BJ (cell line): ENCODE measurements at places on chromosomes 3 and 15.

DNA sequence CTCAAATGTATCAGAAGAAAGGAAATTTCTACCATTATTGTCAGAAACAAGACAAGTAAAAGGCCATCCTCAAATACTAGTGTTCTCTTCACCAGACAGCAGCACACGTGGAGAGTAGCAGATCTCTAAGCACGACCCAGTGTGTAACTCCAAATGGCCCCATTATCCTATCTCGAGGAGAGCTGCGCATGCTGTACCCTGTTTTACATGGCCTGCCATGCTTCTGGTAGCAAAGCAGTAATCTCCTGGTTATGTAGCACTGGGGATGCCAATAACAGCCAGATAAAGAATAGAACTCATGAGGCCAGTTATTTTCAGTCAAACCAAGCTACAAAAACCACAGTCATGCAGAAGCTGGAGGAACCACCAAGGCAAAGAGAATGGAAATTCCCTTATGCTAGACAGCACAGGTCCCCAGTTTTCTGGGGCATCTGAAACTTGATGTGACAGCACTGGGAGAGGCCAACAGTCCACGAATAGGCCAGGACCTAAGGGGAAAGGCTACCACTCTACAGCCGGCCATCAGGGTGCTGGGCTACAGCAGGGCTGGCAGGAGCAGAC lies 73.0 kb downstream of the LIPC start:
- no peak for DNase-seq

GRCh38 chr15:36914960-36915808 lies 185.2 kb downstream of the MEIS2 start:
- no peak for DNase-seq

GRCh38 chr15:99475754-99476412 lies 89.9 kb upstream of the MEF2A start:
- no peak for DNase-seq

DNA sequence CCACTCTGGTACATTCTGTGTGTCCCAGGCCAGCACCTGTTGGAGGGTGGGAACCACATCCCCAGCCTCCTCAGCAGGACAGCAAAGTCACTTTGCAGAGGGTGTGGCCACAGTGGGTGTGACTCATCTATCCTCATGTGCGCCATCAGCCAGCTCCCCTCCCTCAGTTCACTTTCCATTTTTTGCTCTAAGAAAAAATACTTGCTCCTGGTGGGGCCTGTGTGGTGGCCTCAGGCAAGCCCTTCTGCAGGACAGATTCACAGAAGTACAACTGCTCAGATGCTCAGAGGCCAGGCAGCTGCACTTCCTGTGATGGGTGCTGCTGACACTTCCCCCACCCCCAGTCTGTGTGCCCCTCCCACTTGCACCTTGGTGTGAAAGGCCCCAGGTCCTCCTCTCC lies 78.3 kb upstream of the ALDH1L1 start:
- DNase-seq = no peak

DNA sequence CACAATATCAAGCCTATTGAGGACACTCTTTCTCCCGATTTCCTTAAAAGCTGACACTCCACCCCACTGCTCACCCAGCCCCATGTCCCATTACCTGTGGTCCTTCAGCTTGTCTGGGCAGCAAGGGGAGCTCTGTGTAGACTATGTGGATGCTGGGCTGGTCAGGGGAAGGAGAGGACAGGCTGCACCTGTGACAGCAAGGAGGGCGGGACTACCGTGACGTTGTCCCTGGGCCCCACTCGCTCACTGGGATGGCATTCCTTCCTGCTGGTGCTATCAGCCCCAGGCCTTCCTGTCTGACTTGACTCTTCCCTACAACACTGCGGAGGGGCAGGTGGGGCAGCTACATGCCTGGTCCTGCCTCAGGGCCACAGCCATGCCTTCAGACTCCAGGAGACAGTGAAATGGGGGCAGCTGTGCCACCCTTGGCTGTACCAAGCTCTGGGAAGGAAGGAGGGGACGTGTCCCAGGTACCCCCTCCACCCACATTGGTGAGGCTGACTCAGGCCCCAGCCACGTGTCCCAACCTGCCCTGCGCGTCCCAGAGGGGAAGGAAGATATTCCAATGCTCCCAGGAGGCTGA lies at the start of gene TMEM40:
TSS of gene TMEM40 (minus strand) at position 163 of the 583 bp plus-strand sequence. CDS start 9,427 bp downstream, outside the sequence.
- no peak for DNase-seq
